Umbilical cord (tissue), 2 donors: ENCODE measurements at places on chromosomes 5 and 9. TPM values are rescaled to one million over a fixed set of nuclear protein-coding genes. Genes with fewer than 3 reads are reported as not detected.

The PALM2AKAP2 gene
- 17.8 TPM for total RNA-seq

DNA sequence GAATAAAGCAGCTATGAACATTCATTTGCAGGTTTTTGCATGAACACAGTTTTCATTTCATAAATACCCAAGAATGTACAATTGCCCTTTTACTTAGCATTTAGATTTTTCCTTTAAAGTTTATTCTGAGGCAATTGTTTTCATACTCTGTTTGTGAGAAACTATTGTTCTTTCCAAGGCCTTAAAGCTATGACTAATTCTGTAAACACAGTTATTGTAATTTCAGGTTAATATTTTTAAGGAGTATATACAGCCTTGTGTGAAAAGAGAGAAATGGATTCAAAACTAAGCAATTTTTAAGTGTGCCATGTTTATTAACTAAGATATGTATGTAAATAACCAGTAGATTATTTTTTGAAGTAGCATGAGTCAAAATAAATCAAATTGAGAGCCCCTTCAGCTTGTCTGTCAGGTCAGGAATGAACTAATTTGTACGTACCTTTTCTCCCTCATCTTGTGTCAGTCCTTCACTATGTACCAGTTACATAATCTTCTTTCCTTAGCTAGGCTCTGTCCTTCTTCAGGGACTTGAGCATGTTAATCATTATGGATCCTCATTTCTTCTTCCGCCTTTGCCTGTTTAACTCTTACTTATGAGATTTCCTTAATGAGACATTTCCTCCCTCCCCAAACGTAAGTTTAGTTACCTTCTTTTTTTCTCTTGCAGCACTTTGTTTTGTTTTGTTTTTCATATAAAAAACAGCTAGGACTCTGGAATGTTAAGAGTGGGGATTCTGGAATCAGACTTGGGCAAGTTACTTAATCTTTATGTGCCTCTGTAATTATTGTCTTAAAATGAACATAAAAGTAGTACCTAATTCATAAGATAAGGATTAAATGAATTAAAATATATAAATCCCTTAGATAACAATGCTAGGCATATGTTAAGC lies 63.6 kb downstream of the NIPBL start:
- no peak for DNase-seq

DNA sequence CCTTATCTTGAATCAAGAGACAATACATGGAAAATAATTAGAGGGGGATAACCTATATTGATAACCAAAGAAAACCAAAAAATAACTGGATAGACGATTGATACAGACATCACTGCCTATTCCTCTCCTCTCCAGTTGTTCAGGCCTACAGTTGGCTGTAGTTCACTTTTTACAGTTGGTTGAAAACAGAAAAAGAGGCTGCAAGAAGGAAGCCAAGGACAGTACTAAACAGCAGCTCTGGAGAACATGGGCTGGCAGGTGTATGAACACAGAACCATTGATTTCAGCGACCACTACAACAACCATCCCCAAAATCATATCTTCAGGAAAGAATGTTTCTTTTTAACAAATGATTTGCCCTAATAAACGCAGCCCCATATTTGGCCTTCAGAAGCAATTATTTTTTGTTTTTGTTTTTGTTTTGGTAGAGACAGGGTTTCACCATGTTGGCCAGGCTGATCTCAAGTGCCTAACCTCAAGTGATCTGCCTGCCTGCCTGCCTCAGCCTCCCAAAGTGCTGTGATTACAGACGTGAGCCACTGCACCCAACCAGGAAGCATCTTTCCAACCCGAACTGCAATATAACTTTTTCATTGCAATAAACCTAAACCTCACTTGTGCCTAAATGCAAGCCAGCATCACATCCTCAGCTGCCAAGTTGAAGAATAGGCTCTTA lies 64.3 kb downstream of the MLLT3 start:
- DNase-seq: no peak

DNA sequence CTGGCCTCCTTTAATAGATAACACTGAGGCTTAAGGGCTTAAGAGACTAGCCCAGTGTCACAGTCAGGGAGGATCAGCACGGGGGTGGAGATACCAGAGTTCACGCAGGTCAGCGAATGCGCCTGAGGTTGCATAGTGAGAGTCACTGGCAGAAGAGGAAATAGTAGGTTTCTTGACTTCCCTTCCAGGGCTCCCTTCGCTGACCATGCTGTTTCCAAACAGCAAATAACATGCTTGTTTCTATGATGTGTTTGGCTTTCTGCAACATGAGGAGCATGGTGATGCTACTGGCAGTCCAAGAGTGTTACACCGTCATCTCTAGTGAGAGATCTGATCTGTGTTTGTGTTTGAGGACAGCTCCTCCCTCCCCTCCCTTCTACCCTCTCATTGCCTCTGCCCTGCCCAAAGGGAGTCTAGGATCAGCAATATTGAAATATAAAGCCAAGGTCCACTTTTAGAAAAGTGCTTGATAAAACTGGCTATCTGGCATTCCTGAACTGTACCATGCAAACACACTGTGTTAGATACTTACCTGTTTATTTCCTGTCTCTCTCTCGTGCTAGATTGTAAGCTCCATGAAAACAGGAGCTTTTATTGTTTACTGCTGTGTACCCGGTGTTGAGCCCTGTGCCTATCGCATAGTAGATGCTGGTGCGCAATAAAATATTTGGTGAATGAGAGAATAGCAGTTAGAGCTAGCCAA lies 12.3 kb downstream of the TLE4 start:
- peak; percentile 57 for DNase-seq

GRCh38 chr9:126116351-126117157 lies 210.1 kb upstream of the MVB12B start:
- no peak for DNase-seq

GRCh38 chr5:65482296-65482735 lies 596 bp upstream of the ADAMTS6 start:
- peak; percentile 79 for DNase-seq

GRCh38 chr9:89743573-89744254 lies 138.9 kb downstream of the GADD45G start:
- no peak for DNase-seq

- peak; percentile 45 for DNase-seq
Measured at GRCh38 chr5:139746691-139747582, 48.7 kb upstream of the PSD2 start.

DNA sequence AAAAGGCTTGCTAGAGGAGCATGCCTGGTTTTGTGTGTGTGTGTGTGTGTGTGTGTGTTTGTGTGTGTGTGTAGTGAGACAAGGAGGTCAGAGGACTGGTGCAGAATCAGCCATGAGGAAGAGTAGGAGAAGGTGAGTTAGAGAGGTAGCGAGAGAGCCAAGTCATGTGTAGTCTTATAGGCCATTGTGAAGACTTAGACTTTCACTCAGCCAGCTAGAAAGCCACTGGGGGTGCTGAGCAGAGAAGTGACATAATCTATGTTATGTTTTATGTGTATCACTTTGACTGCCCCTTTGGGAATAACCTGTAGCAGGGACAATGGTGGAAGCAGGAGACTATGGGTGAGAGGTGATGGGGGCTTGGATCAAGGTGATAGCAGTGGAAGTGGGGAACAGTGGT lies 180.5 kb upstream of the CLINT1 start:
- DNase-seq: no peak

The IL4 gene
- total RNA-seq: not detected

GRCh38 chr5:419970-420369 lies 23.0 kb upstream of the EXOC3 start:
- no peak for DNase-seq

DNA sequence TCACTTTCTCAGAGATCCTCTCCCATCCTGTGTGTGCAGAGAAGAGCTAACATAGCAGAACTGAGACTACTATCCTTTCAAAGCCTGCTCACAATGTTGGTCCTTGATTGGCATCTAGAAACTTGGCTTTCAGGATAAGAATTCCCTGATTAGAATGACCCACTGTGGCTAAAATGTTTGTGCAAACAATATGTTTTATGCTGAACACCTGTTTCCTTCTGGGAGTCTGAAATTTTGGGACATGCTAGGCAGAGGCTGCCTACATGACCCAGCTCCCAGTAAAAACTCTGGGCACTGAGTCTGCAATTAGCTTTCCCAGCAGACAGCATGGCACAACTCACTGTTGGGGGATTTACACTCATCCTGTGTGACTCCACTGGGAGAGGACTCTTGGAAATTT lies 78.9 kb downstream of the CFAP95 start:
- DNase-seq: no peak

DNA sequence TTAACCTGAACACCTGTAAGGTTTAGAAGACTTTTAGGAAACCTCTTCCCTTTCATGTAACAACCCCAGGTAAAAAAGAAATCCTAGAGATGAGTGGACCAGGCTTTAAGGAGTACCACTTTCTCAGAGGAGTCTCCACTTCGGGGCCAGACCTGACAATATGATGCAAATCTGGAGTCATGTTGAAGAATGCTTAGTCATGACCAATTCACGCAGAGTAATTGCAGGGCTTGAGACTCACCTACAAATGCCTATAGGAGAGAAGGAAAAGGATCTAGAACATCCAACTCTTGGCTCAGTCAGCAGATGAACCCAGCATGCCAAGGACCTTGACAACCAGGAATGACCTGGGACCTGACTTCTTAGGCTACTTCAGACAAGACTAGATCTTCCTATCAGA lies 235.4 kb downstream of the DOCK8 start:
- DNase-seq: no peak

The SPINK7 gene
- not detected for total RNA-seq

- DNase-seq: no peak
Measured at GRCh38 chr9:90841615-90842014, 40.0 kb downstream of the SYK start.

DNA sequence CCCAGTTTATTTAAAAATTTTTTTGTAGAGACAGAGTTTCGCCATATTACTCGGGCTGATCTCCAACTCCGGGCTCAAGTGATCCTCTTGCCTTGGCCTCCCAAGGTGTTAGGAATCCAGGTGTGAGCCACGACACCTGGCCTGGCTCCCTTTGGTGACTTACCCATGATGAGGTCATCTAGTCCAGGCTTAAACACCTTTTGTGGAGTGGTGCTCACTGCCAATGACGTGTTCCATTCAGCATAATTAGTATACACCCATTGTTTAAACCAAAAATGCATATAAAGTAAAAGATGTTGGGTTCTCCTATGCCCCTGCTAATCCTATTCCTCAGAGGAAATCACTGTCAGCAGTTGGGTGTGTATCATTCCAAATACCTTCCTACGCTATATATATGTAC lies 91.0 kb downstream of the HSPA4 start:
- DNase-seq: no peak

DNA sequence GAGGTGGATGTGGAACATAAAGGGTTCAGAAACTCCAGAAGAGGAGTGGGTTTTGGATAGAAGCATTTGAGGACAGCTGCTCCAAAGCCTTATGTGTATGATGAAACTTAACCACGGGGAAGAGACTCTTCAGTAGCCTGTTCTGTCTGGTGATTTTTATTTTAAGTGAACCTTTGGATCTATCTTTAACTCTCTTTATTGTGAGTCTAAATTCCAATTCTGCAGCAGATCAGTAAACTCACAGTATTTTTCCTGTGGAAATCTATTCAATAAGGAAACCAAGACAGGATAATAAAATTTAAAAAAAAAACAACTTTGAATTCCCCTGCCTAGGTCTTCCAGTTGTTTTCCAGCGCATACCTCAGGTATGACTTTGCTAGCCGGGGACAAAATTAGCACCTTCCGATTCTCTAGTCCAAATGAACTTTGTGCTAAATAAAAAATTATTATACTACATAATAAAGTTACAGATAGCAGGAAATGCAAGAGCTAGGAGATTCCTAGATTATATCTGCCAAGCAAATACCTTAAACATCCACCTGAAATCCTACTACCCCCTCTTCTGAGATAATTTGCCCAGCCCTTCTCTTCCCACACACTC lies 101.9 kb downstream of the NLN start:
- DNase-seq: no peak

GRCh38 chr9:83355729-83356151 lies 182.5 kb downstream of the FRMD3 start:
- no peak for DNase-seq

DNA sequence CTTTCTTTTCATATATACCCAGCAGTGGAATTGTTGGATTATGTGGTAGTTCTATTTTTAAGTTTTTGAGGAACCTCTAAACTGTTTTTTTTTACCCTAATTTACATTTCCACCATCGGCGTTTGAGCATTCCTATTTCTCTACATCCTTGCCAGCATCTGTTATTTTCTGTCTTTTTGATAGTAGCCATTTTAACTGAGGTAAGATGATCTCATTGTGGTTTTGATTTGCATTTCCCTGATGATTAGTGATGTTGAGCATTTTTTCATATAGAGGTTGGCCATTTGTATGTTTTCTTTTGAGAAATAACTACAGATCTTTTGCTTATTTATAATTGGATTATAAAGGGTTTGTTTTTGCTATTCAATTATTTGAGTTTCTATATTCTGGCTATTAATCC lies 71.7 kb upstream of the TNC start:
- no peak for DNase-seq

GRCh38 chr9:95438561-95439357 lies 78.0 kb downstream of the PTCH1 start:
- no peak for DNase-seq

DNA sequence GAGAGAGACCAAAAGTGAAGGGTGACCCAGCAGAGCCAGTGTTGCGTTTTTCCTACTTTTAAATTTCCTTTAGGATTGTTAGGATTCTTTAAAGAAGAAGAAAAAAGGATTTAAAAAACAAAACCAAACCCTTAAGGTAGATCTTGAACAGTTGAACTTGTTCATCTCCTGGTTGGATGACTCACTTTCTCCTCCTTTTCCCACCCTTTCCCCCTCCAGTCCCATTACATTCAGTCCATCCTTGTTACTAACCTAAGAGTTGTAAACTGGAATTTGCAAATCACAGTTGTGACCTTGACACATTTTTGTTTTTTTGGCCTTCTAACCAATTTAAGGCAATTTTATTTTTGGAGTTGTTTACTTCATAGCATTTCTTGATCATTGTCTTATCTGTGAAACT lies 289.2 kb downstream of the ARHGAP26 start:
- no peak for DNase-seq

The RNF180 gene
- total RNA-seq: 27.4 TPM

GRCh38 chr9:2125906-2126305 lies 110.8 kb downstream of the SMARCA2 start:
- DNase-seq: no peak

GRCh38 chr5:154878642-154879335 lies 20.4 kb downstream of the CNOT8 start:
- no peak for DNase-seq

The EQTN gene
- not detected for total RNA-seq

DNA sequence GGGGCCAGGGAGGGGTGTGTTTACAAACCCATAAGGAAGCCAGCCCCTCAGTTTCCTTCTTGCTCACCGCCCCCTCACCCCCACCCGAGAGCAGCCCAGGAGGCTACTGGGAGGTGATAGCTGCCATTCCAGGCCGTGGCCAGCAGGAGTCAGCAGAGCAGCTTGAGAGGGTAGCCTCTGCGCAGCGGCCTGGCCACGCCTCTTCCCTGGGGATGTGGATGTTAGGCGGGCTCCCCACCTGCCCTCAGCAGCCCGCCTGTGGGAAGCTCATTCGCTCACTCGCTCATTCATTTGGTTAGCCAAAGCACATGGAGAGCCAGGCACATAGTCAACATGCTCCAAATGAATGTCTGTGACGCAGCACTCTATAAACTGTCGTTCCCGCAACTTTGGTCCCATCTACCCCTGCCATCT lies 6.1 kb upstream of the DPM2 start:
- peak; percentile 77 for DNase-seq

The LCP2 gene
- 9.9 TPM for total RNA-seq

The MCIDAS gene
- total RNA-seq: not detected

- DNase-seq: no peak
Measured at GRCh38 chr9:35464141-35465025, 25.5 kb upstream of the RUSC2 start.
